ENCODE measurements at places on chromosomes 4 and X.

DNA sequence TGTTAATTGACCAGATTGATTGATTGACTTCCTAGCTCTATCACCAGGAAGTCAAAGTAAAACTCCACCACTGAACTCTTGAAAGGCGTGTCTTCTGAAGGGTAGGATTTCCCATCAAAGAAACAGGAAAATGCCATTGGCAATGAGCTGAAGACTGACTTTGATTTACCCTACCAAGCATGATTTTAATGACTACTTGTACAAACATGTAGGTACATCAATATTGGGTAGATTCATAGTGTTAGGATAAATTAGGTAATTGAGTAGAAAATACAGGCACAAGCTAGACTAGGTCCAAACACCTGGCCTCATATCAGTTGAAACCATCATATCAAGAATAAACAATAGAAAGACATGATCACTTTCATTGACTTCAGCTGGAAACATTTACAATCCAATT lies 53.2 kb upstream of the ATXN3L start:
- no peak for DNase-seq

- DNase-seq: no peak
These were observed 44.0 kb upstream of the EOLA2 start for GRCh38 chrX:149982310-149982709.

DNA sequence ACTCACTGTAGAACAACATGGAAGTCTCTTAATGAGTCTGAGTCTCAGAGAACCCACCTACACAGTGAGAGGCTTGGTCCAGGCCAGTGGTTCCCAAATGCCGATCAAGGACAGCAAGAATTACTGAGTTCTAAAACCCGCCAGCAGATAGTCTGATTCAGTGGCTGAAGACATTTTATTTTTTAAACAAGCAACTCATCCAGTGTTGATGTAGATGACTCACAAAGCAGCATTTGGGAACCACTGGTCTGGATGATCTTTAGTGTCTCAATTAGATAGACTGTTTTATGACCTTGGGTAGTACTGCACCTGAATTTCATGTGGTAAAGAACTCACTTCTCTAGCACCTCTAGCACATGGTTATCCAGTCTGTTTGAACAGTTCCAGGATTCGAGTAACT lies 193.6 kb downstream of the FBXW7 start:
- no peak for DNase-seq

DNA sequence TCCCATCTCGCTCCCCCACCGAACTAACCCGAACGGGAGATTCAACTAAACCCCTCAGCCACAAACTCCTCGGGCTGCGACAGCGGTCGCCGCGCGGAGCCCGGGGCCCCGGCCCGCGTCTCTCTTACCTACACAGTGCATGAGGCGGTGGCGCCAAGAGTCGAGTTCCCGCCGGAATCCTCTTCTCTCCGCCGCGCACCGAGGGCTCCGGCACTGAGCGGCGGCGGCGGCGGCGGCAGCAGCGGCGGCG lies 160 bp downstream of the LCORL start:
- peak; percentile 76 for DNase-seq

GRCh38 chr4:97998203-97998602 lies 145.1 kb downstream of the STPG2 start:
- no peak for DNase-seq

DNA sequence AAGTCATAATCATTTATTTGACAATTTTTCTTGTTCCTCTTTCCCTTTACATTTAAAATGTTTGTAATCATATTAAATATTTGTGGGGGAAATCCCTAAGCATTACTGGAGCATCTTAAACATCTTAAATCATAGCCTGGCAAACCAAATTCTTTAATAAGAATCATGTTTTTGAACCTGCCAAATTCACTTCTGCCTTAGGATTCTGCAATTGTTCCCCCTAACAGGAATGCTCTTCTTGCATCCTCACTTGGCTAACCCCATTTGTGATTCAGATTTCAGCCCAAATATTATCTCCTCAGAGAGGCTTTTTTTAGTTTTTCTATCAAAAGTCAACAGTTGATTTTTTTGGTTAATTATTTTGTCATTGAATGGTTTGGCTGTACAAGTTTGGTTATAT lies 241.1 kb downstream of the MAPK10 start:
- DNase-seq: no peak

DNA sequence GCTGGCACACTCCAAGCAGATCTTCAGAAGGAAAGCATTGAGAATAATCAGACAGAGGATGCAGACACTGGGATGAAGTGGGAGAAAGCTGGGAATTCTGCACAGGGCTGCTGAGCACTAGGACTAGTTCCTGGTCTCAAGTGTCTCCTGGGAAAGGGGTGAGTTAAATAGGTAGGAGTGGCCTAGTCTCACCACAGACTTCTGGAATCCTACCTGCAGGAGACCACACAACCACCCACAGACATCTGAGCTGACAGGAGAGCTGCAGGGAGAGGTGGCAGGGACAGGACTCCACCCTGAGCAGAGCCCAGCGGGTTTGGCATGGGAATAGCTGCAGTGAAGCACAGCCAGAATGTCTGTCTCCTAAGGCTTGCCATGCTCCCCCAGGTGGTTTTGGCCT lies 95.1 kb upstream of the GALNTL6 start:
- DNase-seq: no peak

DNA sequence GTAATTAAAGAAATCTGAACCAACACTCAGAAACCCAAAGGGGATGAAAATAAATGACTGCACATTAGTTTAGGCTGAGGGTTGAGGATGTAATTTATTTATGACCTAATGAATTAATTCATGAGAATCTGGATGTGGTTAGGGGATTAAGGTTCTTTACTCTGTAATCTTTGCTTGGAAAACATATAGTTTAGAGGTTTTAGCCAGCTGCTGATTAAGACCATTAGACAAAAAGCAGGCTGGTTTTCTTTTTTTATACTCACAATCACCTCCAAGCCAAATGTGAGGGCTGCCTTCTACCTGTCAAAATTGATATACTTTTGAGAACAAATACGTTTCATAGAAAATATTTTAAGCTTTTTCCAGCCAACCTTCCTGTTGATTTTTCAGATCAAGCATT lies 2705.8 kb downstream of the PCDH7 start:
- no peak for DNase-seq

DNA sequence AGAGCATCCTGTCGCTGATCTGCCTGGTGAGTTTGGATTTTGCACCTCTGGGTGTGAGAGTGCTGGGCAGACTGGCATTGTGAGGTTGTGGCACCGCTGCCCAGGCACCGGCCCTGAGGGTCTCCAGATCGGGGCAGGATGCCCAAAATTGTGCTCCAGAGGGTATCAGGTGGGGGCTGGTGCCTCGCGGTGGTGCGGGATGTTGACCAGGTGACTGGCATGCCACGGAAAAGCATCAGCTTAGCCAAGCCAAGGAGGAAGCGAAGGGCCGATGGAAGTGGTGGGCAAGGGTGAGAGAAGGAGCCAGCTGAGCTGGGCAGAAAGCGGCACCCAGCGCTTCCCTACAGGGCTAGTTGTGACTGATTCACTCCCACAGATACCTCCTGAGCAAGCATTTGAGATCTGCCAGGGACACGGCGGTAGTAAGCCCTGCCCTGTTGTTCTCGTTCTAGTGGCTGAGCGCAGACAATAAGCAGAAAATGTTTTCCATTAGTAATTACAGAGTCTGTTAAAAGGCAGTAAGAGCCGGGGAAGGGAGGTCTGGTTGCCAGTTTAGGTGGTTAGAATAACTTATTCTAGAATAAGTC lies 809 bp downstream of the ZFP92 start:
- no peak for DNase-seq

DNA sequence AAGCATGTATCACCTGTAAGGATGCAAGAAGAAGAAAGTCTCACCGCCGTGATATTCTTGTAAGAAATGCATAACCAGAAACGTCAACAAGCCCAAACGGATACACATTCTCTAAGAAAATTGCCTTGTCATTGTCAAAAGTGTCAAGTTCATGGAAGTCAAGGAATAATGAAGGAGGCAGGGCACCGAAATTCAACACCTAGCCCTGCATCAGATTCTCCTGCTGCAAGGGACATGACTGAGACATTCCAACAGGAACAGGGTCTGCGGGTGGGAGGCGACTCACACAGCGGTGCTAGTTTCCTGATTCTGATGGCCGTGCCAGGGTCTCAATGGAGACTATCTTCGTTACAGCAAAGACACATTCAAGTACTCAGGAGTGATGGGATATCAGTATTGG lies 26.7 kb downstream of the IRF2 start:
- peak; percentile 12 for DNase-seq

- DNase-seq: no peak
These were observed 36.2 kb downstream of the KDM5C start for GRCh38 chrX:53188763-53189162.

- DNase-seq: no peak
These were observed 187.2 kb downstream of the FBXW7 start for GRCh38 chr4:152348670-152349069.

DNA sequence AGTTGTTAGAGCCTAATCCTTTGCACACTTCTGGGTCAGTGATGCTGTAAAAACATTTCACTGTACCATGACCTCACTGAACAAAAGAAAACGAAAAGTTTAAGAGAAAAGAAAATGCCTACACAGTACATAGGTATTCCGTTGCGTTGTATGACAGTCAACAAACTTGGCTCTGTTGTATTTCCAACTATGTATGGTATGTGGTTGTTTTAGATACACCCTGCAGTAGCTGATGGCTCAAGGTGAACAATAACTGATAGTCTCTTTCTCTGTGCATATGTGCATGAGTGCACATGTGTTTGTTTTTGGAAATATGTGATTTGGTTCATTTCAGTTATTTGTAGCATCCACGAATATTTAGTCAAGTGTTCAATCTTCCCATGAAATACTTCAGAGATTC lies 176.0 kb downstream of the BMPR1B start:
- DNase-seq: no peak

- no peak for DNase-seq
These were observed 553 bp downstream of the SEPTIN6 start for GRCh38 chrX:119692191-119693039.

GRCh38 chrX:10028283-10029104 lies 61.3 kb downstream of the CLDN34 start:
- no peak for DNase-seq

DNA sequence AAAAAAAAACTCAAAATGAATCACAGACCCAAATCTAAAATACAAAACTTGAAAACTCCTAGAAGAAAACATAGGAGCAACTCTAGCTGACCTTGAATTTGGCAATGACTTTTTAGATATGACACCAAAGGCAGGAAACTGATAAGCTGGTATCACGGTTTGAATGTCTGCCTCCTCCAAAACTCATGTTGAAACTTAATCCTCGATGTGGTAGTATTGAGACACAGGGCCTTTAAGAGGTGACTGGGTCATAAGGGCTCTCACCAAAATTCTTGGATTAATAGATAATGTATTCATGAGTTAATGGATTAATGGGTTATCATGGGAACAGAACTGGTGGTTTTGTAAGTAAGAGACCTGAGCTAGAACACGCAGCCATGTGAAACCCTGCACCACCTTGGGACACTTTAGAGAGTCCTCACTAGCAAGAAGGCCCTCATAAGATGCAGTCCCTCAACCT lies 40.5 kb downstream of the FRYL start:
- DNase-seq: no peak

GRCh38 chrX:9301836-9302235 lies 163.0 kb upstream of the TBL1X start:
- DNase-seq: no peak

DNA sequence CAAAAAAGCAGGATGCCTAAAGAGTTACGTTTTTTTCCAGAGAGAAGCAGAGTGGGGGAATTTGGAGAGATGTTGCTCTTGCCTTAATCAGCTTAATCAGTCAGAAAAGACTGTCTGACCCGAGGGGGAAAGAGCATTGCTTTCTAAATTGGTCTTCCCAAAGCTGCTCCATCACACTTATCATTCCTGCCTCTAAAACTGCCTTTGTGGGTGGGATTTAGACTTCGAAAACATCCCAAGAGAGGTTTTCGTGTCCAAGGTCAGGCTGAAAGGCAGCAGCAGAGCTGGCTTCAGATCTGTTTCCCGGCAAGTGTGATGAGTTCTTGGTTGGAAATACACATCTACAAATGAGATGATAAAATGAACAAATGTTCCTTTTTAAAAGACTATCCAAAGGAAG lies 155.2 kb downstream of the SH2D1A start:
- no peak for DNase-seq

DNA sequence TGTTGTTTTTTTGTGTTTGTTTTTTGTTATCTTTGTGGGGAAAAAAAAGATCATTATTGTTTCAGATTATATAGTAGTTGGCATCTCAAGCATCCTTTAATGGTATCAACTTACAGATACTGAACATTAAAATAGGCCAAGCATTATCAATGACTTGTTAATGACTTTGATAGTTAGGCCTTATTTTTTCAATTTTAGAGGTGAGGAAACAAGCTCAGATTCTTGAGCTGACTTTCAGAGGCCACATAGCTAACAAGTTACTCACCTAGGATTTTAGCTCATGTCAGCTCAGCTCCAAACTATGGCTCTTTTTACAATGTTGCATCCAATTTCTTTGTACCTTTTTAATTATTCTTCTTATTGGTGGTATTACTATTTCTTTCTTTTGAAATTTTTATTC lies 471 bp upstream of the PLAC8 start:
- no peak for DNase-seq

- DNase-seq: no peak
These were observed 9.6 kb downstream of the OTOP1 start for GRCh38 chr4:4217113-4217512.

GRCh38 chr4:38993683-38994082 lies 38.5 kb downstream of the TMEM156 start:
- DNase-seq: no peak

- no peak for DNase-seq
These were observed 50.4 kb downstream of the MID1 start for GRCh38 chrX:10569946-10570345.

GRCh38 chr4:31667686-31668085 lies 947.5 kb downstream of the PCDH7 start:
- no peak for DNase-seq

Data from coronary artery (tissue), 2 donors.